ENCODE measurements at places on chromosomes 1 and 21.

DNA sequence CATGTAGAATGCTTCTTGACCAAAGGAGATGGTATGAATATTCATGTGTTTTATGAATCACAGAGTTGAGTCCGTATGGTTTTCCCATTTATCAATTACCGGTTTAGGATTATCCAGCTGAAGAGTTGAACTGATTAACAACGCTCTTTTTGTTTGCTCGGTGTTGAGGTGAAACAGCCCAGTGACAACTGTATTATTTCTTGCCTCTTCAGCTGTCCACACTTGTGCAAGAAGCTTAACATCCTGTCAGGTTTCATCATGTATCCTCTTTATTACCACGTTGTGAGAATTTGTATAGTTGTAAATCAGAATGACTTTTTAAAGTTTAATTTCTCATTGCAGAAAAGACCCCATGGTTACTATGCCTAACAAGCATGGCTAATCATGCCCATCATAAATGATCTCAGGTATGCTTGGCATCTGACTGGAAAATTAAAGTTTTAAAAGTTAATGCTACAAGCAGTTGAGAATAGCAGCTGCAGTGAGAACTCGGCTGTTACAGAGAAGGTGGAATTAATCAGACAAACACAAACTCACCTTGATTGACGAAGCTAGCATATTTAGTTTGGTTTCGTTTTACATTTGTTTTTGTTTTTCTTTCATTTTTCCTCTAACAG, 563.2 kb upstream of the ADGRL2 start:
- no peak overlapping the region for H3K4me3 ChIP-seq
- no peaks in the 10 kb centered on the region for H3K27me3 ChIP-seq
- no peak for DNase-seq
- no peak overlapping the region for H3K27ac ChIP-seq
- no peaks in the 10 kb centered on the region for H3K4me1 ChIP-seq
- no peaks in the 10 kb centered on the region for H3K36me3 ChIP-seq

GRCh38 chr1:1927751-1928150, 8.7 kb upstream of the TMEM52 start:
- DNase-seq: no peak
- H3K4me1 ChIP-seq: no peaks in the 10 kb centered on the region
- H3K36me3 ChIP-seq: no peaks in the 10 kb centered on the region
- H3K4me3 ChIP-seq: no peak overlapping the region
- no peaks in the 10 kb centered on the region for H3K27me3 ChIP-seq

- H3K27me3 ChIP-seq: peaks cover 73% of the 10 kb centered on the region
- H3K4me3 ChIP-seq: no peak overlapping the region
- H3K4me1 ChIP-seq: peaks cover 11% of the 10 kb centered on the region
Observed at GRCh38 chr1:20481643-20482498, 4.1 kb downstream of the CAMK2N1 start.

- H3K36me3 ChIP-seq: peaks cover 24% of the 10 kb centered on the region
- no peak overlapping the region for H3K27ac ChIP-seq
- no peaks in the 10 kb centered on the region for H3K27me3 ChIP-seq
- DNase-seq: no peak
Observed at GRCh38 chr1:112603541-112603940, 15.4 kb downstream of the ST7L start.

DNA sequence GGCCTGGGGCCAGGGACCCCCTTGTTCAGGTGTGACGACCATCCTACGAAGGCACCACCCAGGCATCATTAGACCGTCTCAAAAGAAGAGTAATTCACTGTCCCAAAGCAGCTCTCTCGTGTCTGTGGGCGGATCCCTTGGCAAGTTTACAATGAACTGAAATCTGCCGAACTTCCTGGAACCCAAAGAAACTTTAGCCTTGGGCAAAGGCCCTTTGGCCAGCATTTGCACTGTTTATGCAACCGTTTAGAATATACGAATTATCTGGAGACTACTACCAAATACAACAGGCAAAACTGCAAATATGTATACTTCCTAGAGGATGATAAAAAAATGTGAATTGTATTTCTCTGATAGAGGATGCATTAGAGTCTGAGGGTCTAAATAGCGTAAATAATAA, 1.4 kb upstream of the SOD1 start:
- H3K27ac ChIP-seq: peak overlapping the region; percentile 19
- DNase-seq: no peak
- H3K4me3 ChIP-seq: no peak overlapping the region
- H3K36me3 ChIP-seq: peaks cover 21% of the 10 kb centered on the region
- H3K27me3 ChIP-seq: no peaks in the 10 kb centered on the region
- peaks cover 57% of the 10 kb centered on the region for H3K4me1 ChIP-seq

Data from activated CD4-positive, alpha-beta T cell treated with anti-CD3 and anti-CD28 coated beads, Interleukin-2, amount 10 ng/mL, durations not matched to agents 7 days and 5 days (primary cell).